ENCODE measurements at places on chromosomes 6 and 20.

DNA sequence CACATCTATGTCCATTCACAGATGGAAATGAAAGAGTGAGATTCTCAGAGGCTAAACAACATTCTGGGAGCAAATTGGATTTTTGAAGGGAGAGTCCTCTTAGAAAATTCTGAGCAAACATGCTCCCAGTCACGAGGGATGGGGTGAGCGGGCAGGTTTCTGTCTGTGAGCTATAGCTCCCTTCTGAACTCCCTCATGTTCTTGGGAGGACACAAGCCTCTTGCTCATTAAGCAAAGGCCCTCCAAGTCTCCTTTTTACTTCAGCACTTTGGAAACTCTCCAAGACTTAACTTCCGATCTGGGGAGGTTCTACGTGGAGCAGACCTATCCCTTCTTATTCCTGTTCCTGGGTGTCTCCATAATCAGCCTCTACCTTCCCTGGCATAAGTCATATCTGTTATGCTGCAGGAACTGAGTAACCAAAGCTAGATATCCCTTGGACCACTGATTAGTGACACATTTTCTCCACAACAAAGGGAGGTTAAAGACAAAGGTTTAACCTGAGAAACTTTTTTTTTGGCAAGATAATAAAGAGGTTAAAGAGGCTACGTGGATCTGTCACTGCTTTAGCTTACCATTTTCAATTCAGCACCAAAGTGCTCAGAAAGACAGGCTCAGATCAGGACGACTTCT lies 33.0 kb upstream of the SMIM29 start:
- no peak for DNase-seq

DNA sequence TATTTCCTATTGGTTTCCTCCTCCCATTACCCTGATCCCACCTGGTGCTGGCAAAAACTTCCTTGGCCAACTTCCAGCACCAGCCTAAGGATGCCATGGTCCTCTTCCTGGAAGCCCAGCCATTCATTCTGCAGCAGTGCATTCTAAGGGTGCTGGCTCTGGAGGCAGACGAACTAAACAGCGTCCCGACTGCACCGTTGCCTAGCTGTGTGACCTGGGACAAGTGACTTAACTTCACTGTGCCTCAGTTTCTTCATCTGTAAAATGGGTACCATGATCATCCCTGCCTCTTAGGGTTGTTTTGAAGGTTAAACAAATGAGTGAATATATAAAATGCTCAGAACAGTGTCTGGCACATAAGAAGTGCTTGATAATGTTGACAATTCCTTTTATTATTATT lies 120.9 kb upstream of the ZNF217 start:
- DNase-seq, result no peak

DNA sequence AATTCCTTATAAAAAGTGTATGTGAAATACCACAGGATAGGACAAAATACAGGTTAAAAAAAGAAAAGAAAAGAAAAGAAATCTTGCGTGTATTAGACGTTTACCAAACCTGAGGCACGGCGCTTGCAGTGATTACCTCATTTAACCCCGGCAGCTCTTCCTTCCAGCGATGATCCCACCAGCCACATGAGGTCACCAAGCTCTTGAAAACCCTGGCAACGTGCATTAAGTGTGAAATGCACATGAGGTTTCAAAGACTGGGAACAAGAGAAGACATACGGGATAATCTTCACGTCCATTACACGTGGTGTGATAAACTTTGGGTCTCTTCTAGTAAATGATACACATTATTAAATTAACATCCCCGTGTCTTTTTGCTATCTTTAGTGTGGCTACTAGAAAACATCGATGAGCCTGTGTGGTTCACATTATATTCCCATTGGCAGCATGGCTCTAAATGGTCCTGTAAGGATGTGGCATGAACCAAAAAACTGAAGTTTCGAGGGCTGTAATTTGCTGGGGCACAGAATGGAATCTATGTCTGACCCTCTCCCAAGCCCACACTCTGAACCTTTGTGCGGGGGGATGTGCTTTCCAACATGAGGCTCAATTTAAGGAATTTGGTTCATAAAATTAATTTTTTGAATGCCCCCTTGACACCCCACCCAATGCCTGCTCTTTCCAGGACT lies 59.2 kb upstream of the THBS2 start:
- no peak for DNase-seq

GRCh38 chr6:141140905-141141304 lies 991.8 kb upstream of the GJE1 start:
- no peak for DNase-seq

DNA sequence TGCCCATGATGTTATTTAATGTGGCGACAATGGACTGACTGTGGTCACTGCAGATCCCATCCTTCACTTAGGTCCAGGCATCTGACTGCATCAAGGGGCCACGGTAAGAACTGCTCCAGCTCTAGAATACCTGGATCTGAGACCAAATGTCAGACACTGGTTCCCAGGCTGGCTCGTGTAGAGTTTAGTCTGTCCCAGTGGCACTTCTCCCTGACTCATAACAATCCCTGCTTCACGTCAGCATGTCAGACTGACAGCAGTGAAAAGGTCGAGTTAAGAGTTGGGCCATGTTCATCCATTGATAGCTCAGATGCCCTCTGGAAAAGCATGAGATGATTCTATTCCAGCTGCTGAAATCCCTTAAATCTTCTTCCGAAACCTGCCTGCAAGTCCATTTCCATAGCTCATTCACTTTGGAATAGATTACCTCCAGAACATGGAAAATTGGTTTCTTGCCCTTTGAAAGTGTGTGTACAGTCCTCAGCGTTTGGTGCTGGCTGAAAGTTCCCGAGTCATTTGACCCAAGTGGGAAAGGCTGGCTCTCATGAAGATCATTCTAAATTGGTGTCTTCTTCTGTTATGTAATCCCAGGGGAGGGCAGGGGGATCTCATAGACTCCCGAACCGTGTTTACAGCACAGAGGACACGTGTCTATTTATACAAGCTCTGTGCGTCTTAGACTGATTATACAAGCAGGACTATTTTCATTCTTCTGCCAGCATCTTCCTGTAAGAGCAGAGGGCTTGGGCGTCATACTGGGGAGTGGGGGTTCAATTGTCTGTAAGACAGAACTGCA lies 160.8 kb downstream of the ZDHHC14 start:
- no peak for DNase-seq

DNA sequence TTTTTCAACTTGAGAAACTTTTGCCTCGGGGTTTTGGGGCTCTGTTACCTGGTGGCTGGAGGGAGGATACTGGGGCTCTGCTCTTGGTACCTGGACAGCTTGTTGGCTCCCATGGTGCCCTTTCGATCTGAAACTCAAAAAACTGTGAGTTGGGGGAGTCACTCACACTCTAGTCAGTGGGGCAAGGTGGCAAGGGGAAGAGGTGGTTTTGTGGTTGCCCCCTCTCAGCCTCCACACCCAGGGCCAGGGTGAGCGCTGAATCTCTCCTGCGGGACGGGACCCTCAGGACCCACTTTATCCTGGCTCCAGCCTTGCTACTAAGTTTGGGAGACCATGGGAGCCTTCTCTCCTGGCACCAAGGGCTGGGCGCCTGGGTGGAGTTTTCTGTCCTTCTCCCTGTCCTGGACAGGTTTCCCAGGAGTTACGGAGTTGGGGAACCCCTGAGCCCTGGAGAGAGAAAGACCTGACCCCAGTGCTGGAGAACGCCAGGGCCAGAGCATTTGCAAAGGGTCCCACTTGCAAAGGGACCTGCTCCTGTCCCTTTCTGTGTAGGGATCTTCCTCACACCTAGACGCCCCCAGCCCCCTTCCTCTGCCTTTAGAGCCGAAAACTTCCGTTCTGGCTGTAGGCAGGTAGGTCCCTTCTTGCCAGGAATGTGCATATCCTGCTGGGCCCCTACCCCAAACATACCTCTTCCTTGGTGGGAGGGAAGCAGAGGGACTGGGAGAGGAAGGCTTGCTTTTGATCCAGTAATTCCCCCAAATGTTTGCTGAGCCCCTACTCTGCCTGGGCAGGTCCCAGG lies 2.9 kb downstream of the FOXP4 start:
- DNase-seq, result no peak

GRCh38 chr6:73134588-73134987 lies 90.7 kb downstream of the KHDC1L start:
- DNase-seq, result peak; percentile 20

GRCh38 chr6:153947808-153948447 lies 91.1 kb upstream of the OPRM1 start:
- DNase-seq, result peak; percentile 7

GRCh38 chr6:107550241-107550840 lies 60.4 kb downstream of the SOBP start:
- DNase-seq, result no peak

- DNase-seq, result no peak
Measured at GRCh38 chr6:161044335-161044734, 52.8 kb downstream of the MAP3K4 start.

DNA sequence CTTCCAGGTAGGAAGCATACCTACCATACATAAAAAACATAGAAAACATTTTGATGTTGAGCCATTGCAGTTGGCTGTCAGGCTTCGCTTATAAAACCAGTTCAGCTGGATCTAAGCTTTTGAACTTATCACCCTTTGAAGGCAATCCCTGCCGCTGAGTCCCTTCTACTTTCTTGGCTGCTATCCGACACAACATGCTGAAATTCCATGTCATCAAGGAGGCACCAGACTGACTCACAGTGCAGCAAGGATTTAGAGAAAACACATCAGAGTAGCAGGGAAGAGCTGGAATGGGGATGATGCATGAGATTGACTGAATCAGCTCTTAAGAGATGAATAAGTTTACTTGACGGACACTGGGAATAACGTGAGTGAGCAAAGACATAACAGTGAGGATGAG lies 135.0 kb upstream of the MAN1A1 start:
- no peak for DNase-seq

DNA sequence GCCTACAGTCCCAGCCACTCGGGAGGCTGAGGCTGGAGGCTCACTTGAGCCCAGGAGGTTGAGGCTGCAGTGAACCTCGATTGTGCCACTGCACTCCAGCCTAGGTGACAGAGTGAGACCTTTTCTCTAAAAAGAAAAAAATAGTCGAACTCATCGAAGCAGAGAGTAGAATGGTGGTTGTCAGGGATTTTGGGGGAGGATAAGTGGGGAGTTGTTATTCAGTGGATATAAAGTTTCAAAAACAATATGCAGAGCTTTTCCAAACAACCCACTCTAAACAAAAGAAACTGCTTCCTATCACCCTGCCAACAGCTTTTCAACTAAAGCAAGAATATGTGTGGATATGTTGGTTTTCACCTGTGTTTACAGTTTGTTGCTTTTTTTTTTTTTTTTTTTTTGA lies 11.6 kb upstream of the MAK start:
- no peak for DNase-seq

DNA sequence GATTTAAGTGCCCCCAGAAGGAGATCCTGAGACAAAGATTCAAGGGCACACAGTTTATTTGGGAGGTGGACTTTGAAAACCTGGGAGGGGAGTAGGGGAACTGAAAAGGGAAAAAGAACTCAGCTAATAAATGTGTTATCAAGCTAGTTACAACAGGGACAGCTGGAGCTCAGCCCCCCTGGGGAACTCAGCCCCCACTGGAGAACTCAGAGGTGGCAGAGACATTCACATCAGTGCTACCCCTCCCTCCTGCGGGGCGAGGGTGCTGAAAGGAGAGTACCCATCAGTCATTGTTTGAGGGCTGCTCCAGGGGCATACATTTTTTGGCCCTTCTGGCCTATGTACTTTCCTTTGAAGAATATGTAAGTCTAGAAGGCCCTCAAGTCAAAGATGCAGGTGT lies 101.4 kb downstream of the LRFN2 start:
- no peak for DNase-seq

Data from stimulated activated naive CD8-positive, alpha-beta T cell treated with anti-CD3 and anti-CD28 coated beads, Interleukin-15, amount 100 ng/mL, for 72 hours (primary cell).